ENCODE measurements at places on chromosomes 11 and 22. TPM values are rescaled to one million over a fixed set of nuclear protein-coding genes. Genes with fewer than 3 reads are reported as not detected.

GTSE1 gene
- total RNA-seq = 10.2 TPM

GRAMD1B gene
- total RNA-seq = 1.4 TPM

PAMR1 gene
- total RNA-seq = 0.36 TPM

OR4A16 gene
- not detected for total RNA-seq

OR10G4 gene
- total RNA-seq = not detected

ROBO4 gene
- total RNA-seq = 2.3 TPM

C11orf86 gene
- not detected for total RNA-seq
